ENCODE measurements at places on chromosomes 11 and 22.

DNA sequence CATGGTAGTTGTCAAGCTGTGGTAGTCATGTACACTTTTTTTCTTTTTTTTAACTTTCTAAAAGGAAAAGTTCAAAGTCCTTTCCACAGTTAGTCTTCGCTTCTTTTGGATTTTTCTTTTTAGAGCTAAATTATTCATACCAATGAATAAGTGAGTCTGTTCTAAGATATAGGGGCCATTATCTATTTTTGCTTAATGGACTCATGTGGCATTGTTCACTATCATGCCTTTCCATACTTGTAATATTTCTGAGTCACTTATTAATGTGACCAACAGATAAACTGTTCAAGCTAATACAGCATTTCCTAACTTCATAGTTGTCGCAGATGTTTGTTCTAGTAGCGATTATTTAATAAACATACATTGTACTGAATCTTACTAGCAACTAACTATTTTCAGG lies 8.0 kb upstream of the B3GNT6 start:
- DNase-seq, result no peak

DNA sequence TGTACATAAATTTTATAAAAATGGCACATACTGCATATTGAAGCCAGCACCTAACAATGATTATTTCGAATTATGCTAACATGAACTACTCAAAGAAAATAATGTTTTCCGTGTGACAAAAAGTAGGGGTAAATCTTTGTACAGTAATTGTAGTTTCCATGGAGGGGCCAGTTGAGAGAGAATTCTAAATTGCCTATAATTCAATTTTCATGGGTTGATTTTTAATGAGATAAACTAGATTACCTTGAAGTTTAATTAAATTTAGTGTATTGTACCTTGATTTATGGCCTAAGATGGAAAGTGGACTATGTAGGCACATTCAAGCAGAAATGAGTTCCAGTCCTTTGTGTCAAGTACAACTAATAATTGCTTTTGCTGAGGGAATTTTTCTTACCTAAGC lies 5.0 kb downstream of the APLP2 start:
- DNase-seq, result no peak

GRCh38 chr11:104033134-104033533 lies 3.3 kb upstream of the DDI1 start:
- no peak for DNase-seq

DNA sequence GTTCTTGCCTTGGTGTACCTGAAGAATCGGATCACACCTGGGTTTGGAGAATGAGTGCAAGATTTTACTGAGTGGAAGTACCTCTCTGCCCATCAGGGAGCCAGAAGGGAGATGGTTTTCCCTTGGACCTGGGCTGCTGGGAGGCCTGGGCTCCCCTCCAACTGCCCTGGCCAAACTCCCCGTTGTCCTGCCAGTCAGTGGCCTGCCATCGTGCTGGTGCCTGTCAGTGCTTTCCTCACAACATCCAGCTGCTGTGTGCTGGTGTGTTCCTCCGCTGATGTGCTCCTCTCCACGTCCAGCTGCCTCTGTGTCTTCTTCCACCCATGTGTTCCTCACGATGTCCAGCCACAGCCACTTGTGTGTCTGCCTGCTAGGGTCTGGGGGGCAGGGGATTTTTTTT lies 87.9 kb upstream of the CLPB start:
- no peak for DNase-seq

DNA sequence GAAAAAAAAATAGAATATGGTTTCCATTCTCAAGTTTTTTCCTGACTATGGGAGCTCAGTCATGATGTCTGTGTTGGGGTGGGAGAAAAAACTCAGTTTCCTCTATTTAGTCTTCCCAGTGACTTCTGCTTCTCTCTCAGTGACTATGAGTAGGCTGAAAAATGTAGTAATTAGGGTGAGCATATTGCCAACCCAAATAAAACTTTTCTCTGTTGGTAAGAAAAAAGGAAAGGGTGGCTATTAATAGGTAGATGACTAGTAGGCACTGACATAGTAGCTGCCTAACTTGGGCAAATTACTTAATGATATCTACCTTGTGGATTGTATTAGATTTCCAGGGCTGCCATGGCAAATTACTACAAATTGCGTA lies 34.2 kb upstream of the BIRC3 start:
- DNase-seq, result no peak
